ENCODE measurements at places on chromosomes 3 and 15.

DNA sequence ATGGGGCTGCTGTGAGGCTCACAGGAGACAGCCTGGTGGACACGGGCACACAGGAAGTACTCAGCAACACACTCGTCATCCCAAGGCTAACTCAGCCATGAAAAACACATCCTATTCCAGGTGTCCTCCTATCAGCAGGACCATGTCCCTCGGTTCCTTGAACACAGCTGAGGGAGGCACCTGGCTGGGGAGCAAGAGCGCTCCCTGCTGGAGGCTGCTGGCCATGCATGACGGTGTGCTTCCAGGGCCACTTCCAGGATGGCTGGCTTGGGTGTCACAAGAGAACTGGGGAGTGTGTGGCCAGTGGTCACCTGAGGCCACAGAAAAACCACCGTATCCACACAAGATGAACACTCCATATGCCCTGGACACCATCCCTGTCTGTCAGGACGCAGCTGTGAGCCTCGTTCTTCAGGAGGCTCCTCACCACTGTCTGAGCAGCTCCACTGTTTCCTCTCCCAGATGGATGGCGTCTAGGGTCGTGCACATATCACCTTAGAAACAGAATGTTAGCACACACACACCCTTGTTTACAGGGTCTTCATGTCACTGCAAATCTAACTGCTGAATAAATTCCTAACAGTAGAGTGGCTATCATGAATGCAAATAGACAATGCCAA is 31.0 kb downstream of the POC1A start:
- peak; percentile 84 for DNase-seq

DNA sequence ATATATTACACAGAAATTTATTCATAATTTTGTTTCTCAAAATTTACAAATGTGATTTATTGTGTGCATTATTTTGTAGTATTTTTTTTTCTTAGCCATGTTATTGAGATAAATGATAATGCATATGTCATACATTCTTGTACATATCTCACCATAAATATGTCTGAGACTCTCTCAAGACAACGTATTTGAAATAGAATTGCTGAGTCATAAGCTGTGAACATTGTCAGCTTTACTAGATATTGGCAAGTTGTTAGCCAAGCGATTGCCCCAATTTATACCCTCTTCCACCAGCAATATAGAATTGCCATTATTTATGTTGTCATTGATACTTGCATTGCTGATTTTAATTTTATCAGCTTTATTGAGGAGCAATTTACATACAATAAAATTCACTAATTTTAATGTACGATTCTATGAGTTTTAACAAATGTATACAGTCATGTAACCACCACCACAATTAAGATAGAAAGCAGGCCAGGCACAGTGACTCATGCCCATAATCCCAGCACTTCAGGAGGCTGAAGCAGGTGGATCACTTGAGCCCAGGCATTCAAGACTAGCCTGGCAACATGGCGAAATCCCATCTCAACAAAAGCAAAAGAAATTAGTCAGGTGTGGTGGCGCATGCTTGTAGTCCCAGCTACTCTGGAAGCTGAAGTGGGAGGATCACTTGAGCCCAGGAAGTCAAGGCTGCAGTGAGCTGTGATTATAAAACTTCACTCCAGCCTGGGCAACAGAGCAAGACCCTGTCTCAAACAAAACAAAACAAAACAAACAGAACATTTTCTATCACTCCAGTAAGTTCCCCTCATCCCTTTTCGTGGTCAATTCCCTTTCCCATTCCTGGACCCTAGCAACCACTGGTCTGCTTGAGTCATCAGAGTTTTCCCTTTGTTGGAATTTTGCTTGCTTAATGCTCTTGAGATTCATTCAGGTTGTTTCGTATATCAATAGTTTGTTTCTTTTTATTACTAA is 373.1 kb downstream of the MFSD1 start:
- no peak for DNase-seq

GRCh38 chr15:101019366-101019896 is 100.3 kb downstream of the LRRK1 start:
- no peak for DNase-seq

DNA sequence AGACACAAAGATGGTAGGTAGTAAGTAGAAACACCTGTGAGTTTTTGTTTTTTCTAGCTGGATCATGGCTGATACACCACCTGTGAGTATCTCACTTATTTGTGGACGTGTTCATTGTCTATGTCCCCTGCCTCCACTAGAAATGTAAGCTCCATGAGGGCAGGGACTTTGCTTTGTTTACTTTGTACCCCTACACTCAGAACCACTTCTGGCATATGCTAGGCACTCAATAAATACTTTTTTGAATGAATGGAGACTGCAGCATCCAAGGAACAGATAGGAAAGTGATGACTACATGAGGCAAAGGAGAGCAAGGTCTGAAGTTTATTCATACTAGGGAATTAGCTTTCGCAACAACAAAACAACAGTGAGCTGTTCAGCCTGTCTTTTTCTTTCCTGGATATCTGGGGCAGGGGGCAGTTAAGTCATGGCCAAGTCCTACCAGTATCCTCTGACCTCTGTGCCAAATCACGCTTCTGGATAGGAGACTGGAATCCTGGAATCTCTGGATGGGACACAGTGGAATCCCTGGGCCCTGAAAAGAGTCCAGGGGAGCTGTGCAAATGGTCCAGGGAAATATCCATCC is 11.6 kb upstream of the EPB42 start:
- DNase-seq, result no peak

DNA sequence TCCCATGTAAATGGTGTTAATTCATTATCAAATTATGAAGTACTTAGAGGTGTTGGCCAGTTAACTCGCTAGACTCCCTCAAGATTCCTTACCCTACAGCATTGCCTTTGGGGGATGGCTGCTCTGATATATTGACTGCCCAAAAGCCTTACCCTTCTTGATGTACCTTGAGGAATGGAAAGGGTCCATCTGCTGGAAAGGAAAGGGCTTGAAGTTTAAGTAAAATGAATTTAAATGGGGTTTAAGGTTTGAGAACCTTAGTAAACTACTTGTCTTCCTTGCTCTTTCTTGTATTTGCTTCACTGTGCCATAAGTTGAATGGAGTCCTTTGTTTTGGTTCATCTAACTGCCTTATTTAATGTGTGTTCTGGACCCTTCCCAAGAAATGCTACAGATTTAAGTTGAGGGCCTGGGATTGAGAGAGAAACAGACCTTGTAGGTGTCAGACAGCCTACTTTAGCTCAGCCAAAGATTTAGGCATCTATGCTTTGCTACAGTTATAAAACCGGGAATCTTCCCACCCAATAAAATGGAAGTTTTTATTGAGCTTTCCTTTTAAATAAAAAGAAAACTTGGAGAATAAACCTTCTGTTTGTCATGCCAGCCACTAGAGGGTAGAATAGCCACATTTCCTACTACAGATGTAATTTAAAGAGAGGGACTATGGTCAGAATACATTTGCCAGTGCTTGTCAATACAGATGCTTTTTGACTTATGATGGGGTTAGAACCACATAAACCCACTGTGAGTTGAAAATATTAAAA is 25.3 kb downstream of the CMSS1 start:
- peak; percentile 45 for DNase-seq

DNA sequence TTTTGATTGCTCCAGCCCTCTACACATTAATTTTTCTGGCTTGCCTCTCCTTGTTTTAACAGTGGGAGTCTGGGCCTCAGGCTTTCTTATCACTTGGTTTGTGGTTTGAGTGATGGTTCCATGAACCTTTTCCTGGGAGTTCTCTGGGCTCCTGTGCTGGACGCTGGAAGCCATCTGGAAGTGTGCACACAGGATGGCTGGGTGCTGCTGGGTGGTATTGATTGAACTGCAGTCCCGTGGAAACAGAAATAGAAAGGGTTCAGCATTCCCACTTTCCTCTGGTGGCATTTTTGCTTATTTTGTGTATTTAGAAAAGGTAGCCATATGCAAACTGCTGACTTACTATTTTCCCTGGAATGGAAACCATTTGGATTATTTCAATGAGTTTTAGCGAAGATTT is 25.6 kb downstream of the MITF start:
- DNase-seq, result no peak

DNA sequence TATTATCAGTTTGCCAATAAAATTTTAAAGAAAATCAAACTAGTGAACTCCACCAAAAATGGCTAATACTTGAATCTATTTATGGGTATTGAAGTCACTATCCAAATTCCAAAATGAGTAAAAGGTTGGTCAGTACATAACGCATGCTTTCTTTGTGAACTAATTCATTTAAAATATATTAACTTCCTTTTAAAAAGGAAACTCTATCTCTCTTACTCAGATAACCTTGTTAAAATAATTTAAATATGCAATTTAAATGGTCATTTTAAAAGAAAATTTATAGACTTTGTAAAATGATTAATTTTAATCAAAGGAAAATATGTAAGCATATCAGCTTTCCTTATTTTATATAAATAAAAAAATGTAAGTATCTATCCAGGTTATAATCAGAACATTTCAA is 419.4 kb upstream of the ZNF385D start:
- no peak for DNase-seq

DNA sequence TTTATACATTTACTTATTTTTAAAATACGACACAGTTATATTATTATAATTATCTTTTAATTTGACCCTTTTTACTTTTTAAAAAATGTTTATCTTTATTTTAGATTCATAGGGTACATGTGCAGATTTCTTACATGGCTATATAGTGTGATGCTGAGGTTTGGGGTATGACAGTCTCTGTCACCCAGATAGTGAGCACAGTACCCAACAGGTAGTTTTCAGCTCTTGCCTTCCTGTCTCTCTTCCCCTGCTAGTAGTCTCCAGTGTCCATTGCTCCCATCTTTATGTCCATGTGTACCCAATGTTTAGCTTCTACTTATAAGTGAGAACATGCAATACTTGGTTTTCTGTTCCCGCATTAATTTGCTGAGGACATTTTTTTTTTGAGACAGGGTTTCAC is 21.8 kb upstream of the KCNMB2 start:
- no peak for DNase-seq

DNA sequence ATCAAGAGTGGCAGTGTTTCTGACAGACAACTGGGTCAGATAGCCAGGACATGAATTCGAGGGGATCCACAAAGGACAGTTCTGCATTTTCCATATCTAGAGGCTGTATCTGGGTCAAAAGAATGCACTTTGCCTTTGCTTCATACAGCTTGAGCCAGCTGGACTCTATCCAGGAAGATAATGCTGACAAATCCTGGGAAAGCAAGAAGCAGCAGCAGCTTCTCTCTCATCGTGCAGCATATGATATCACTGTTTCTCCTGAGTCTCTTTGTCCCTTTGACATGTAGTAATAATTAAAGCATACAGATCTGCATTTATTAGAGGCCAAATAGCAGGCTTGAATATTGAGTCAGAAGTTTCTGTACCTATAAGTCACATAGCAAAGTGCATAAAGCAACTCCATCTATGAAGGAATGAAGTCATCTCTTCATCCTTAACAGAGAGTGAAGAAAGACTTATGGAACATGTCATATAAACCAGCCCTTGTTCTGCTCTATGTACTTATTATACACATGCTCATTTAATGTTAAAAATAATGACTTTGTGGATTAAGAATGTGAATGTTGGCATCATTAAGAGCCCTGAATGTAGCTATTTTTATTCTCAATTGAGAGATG is 236.8 kb upstream of the GBE1 start:
- no peak for DNase-seq

DNA sequence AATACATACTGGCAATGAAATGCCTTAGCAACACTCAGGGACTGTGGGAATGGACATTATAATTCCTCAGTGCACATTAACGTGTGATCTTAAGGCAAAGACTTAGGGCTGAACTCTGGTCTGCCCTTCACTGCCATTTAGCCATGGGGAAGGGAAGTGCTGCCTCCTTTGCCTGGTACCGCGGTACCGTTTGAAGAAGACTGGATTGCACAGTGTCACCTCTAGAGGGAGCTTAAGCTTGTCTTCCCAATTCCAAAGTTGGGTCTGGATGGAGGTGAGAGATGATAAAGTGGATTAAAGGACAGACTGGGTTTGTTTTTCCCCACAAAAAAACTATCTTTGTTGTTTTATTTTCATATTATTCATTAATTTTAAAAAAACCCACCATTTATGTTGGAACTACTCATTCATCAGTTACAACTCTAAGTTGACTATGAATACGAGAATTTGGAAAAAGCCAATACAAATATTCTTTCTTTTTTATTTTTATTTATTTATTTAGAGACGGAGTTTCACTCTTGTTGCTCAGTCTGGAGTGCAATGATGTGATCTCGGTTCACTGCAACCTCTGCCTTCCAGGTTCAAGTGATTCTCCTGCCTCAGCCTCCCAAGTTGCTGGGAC is 60.0 kb upstream of the SYN2 start:
- DNase-seq, result peak; percentile 15

DNA sequence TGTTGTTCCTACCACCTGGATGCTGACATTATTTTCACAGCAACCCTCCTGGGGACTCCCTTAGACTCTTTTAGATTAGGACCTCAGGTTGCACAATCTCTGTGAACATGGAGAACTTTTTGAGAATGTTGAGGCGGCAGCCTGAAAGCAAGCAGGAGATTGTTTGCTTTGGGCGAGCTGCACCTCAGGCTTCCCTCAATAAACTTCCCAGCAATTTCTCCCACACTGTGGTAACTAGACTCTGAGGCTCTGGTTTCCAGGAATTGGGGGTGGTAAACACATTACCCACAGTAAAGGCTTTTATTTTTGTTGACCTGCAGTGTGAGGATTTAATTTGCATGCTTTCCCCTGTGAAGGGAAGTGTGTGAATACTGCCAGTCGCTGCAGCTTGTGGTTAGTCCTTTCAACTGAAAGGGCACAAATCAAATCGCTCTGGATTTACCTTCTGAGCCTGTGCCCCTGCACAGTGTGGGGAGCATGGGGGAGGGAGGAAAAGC is 35.2 kb upstream of the SIAH2 start:
- no peak for DNase-seq

DNA sequence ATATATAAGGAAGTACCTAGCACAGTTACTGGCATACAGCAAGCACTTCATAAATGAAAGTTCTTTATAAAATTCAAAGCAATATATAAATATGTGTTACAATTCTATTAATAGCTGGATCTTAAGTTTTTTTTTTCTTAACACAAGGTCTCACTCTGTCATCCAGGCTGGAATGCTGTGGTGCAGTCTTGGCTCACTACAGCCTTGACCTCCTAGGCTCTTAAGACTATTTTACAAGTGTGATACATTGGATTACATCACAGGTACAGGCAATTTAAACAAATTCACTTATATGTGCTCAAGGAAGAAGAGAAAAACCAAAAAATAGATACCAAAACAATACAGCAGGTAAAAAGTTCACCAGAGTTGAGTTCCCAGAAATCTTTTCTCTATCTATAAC is 60.6 kb downstream of the ZNF280D start:
- DNase-seq, result no peak

- DNase-seq, result peak; percentile 25
These were observed 70.7 kb downstream of the CD200R1L start for GRCh38 chr3:112776000-112776399.

DNA sequence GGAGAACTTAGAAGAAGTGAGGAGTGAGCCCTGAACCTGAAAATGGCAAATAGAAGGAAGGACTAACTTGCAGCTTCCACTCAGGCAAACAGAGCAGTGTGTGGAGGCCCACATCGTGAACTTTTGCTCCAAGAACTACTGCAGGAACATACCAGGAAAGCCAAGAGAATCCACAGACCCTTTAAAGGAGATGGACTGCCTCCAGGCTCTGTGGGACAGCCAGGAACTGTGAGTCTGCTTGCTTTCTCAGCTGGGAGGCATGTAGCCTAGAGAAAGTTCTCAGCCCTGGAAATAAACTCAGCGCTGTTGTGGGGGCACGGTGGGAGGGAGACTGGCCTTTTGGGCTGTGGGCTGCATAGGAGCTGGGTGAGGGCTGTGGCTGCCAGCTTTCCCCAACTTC is 93.0 kb downstream of the SNRK start:
- no peak for DNase-seq
